Activated CD8-positive, alpha-beta memory T cell treated with anti-CD3 and anti-CD28 coated beads, Interleukin-2, amount 10 ng/mL, durations not matched to agents 7 days and 5 days (primary cell): ENCODE measurements at places on chromosomes 2 and 18.

- no peak for DNase-seq
Measured at GRCh38 chr18:7809455-7809854, 242.3 kb downstream of the PTPRM start.

GRCh38 chr2:216878072-216878471 lies 18.2 kb upstream of the TNP1 start:
- no peak for DNase-seq

DNA sequence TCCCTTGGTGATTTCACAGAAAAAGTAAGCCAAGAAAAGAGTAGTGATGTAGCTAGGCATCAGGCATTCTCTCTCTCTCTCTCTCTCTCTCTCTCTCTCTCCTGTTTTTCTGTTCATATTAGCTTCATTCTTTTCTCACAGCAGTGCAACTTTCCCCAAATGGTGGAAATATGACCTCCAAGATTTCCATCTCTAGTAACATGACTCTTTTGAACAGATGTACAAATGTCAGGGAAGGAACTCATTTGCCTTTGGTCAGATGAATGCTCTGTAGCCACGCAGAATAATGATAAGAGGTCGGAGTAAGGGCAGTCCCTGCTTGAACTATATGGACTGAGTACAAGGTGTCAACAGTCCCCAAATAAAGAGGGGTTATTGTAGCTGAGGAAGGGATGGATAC lies 316.2 kb downstream of the GALNT13 start:
- no peak for DNase-seq

DNA sequence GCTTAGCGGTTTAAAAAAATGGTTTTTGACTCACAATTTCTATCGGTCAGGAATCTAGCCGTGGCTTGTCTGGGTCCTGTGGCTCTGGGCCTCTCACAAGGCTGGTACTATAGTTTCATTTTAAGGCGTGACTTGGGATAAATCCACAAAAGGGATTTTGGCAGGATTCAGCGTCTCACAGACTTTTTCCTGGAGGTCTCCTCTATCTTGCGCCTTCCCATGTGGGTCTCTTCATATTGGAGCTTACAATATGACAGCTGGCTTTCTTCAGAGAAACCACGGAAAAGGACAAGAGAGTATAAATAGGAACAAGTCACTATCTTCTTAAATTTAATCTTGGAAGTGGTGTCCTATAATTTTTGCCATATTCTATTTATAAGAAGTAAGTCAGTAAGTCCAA lies 250.5 kb downstream of the DSC3 start:
- DNase-seq, result no peak

GRCh38 chr18:6249170-6249569 lies 165.5 kb downstream of the L3MBTL4 start:
- DNase-seq, result no peak

DNA sequence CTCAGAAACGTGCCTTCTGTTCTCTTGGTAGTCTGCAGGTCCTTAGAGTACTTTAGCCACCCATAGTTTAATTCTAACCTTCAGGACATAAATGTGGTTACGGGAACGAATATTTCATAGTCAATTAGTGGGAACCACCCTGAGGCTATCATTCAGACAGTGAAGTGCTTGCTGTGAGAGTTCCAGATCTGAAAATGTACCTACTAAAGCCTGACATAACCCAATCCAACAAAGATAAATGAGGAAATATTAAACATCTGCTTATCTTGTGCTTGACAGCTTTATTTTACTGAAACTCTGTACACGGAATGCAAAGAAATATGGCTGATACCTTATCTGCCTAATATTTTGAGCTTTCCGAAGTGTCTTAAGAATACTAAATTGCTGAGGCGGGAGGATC lies 43.0 kb downstream of the RAB27B start:
- DNase-seq, result no peak

GRCh38 chr2:172596776-172597175 lies 40.9 kb downstream of the PDK1 start:
- DNase-seq, result no peak

- DNase-seq, result peak; percentile 46
Measured at GRCh38 chr2:111118981-111119821, 1.5 kb upstream of the BCL2L11 start.

GRCh38 chr2:5911718-5912117 lies 219.5 kb downstream of the SOX11 start:
- DNase-seq, result no peak

DNA sequence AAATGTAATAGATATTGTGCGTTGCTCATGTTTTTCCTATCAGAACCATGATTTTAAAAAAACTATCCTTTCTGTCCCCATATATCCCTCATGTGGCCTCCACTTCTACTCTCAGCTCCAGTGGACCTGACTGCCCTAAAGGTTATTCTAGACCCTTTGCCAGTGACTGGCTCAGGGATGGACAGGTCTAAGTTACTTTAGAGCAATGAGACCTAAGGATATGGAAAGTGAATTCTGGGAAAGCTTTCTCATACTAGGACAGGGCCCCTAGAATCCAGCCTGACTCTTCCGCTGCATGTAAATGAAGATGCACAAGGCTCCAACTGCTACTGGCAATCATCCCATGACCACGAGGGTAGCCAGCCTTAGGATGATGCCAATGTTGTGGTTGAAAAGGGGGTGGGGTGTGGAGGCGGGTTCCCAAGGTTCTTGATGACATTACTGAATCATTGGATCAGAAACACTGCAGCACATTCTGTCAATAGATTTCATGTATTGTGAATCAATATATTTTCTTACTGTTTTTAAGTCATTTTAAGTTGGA lies 21.3 kb downstream of the C2orf69 start:
- DNase-seq, result no peak

DNA sequence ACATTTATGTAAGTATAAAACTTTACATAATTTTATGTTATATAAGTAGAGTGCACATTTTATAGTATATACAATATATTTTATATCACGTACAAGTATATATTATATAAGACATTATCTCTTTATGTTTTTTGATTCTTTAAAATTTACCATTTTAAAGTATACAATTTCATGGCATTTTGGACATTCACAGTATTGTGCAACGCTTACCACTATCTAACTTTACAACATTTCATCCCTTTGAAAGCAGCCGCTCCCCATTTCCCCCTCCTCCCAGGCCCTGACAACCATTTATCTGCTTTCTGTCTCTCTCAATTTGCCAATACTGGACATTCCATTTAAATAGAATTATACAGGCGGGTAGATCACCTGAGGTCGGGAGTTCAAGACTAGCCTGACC lies 512.5 kb downstream of the TSN start:
- no peak for DNase-seq
